Vagina (tissue), 2 donors: ENCODE measurements at places on chromosomes 5 and 9. TPM values are rescaled to one million over a fixed set of nuclear protein-coding genes. Genes with fewer than 3 reads are reported as not detected.

DNA sequence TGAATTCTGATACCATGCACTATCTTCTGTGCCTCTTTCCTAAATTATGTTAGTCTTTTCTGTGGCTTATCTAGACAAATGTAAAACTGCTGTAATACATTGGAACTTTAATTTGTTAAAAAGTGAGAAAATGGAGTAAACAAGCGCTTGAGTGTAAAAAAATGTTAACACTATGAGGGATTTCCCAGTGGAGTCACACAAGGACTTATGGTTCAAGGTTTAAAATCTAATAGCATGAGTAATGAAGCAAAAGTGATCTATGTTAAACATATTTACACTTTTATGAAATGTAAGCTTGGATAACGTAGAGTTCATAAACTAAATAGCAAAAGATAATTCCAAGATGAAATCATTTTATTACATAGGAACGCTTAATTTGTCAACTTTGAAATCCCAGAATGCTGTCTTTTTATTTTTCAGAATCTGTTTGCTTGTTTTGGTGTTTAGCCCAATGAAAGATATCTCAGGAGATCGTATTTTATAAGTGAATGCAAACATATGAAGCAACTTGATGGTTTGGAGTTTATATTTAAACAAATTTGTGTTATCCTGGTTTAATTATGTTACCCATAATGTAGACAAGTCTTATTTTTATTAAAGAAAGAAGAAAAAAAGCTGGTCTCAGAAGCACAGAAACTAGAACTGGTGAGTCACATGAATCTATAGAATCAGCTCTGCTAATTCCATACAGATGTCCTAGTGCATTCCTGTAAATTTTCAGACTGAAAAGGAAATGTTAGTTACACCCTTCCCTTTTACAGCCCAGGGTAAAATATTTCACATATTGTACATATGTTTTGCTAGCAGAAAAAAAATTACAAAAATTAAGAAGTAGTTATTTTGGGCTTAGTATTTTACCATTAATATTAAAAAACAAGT, 34.2 kb upstream of the FBN2 start:
- DNase-seq, result no peak

DNA sequence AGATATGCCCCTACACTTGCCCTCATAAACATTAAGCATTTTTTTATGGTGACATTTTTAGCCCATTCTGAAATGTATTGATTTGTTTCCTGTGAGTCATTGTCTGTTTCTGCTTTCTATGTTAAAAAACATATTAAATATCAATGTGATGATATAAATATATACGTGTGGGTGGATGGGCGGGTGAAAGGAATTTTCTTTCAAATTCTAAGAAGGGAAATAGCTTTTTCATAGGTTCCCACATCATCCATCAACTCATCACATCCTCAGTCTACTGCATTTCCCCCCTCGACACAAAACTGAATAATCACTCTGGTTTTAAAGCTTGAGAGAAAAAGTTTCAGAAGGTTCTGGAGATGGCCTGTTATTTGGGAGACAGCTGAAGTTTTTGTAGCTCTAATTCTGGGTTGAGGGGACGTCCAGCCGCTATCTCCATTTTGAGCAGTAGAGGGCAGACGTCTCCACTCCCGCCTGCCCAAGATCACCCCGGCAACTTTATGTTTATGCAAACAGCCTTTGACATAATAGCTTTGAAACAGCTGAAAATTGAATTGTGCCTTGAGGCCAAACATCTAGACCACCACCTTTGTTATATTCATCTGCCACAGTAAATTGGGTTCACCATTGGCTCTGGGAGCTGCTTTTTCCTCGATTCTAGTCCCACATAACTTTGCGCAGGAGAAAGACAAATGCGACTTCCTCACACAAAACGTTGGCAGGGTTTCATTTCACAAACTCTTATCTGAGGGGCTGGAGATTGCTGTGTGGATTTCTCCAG, 216.2 kb upstream of the CLINT1 start:
- no peak for DNase-seq

The SCGB3A2 gene
- total RNA-seq, result not detected

DNA sequence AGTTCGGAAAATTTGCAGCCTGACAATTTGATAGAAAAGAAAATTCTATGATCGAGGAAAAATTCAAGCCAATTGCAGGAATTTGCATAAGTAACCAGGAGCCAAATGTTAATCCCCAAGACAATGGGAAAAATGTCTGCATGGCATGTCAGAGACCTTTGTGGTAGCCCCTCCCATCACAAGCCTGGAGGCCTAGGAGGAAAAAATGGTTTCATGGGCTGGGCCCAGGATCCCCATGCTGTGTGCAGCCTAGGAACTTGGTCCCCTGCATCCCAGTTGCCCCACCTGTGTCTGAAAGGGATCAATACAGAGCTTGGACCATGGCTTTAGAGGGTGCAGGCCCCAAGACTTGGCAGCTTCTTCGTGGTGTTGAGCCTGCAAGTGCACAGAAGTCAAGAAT, 1847.9 kb upstream of the ACO1 start:
- no peak for DNase-seq

The SHOC1 gene
- total RNA-seq, result 0.25 TPM

GRCh38 chr5:77867194-77867691, 91.1 kb upstream of the TBCA start:
- no peak for DNase-seq

DNA sequence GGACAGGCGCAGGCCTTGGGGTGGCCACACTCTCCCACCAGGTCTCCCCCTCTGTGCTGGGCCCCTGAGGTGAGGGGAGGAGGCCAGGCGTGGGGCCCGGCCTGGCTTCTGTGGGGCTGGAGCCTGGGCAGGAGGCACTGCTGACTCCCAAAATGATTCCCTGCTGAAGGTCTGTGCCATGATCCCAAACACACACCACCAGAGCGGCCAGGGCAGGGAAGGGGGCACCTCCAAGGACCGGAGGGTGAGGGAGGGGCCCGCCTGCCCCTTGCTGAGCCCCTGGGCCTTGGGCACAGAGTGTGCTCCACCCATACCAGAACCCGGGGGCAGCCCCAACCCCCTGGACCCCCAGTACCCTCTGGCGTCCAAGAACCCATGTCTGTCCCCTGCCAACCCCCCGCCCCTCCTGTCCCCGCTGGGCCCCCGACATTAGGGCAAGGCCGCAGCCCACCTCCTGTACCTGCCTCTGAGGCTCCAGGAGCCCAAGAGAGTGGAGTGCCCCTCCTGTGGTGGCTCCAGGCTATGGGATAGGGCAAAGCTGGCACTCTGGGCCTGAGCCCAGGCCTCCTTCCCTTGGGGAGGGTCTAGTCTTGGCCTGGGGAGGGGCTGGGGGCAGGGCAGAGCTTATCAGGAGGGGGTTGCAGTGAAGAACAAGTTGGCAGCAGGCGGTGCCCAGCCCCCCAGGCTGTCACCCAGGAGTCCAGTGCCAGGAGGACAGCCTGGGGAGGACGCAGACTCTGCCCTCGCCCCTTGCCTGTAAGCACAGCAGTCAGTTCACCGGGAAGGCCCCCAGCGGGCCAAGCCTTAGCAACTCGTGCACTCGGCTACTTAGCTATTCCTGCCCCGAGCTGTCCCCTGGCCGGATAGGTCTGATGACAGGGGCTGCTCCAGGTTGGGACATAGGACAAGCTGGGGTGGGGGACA, 2.6 kb upstream of the EGFL7 start:
- DNase-seq, result no peak

DNA sequence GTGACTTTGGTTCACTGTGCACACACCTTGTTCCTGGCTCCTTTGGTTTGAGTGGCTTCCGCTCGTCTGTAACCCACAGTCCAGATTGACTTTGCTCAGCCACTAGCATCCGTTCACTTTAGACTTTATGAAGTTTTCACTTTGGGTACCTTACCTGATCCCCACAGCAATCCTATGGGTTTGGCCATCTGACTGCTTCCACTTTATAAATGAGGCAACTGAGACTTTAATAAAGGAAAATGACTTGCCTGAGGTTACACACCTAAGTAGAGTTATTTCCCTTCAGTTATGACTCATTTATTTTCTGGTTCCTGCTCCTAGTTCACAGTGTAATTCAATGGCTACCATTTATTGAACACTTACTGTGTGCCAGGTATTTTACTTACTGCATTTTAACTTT, 94.2 kb upstream of the SAP30L start:
- DNase-seq, result no peak

DNA sequence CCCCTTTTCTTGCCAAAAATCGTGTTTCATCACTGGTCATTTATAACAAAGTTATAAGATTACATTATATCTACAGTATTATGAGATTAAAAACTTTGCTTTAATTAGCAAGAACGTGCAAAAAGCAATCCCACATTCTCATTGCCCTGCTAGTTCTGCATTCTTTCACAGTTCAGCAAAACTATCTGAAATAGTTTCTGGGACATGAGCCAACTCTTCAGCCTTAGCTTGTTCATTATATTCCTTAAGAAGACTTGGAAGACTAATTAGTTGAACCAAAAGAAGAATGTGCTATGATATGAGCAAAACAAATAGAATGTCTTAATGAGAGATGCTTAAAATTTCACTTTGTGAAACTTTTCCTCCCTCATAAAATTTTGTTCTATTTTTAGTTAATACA, 76.7 kb downstream of the ITGA1 start:
- DNase-seq, result no peak

The ZNF300 gene
- total RNA-seq, result 2.7 TPM

The RMI1 gene
- 2.9 TPM for total RNA-seq

GRCh38 chr5:118921866-118922265, 66.5 kb downstream of the DTWD2 start:
- DNase-seq, result no peak

DNA sequence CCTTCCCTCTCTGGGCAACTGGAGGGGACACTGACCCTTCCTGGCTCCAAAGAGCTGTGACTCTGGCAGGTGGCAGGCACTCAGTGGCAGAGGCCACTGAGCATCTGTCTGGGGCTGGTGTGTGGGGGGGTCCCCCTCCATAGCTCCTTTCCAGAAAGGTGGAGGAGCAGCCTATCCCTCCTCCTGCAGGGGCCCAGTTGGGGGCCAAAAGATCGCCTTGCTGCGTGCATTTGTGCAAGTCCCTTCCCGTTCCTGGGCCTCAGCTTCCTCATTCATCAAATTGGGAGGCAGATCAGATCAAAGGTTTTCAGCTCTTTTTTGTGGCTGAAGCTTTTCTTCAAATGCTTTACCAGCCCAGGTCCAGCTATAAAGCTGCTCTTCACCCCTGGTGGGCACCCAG, 77.7 kb downstream of the NTNG2 start:
- DNase-seq, result no peak

DNA sequence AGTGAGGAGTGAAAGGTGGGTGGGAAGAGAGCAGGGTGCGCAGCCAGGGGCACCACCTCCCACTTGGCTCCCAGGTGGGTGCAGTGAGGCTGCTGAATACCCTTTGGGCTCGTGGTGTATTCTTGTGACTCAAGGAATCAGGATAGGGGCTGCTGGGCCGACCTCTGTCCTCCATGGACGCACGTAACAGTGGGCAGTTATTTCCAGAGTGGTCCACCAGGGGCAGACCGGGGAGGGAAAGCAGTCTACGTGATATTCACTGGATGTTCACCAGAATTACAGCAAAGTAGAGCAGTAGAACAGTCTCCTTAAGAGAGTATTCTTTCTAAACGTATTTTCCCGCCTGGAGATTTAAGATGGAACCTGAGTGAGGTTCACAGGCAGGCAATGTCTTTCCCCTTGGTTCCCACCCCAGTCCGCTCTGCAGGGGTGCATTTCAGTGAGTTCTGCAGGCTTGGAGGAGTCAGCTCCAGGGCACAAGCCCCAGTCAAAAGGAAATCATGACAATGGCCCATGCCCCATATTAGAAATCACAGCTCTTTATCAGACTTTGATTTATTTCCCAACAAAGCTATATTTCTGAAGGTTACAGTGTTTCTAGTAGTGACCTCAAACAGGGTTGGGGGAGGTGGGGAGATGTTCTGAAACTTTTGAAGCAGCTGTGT, 88.7 kb downstream of the SYK start:
- peak; percentile 37 for DNase-seq
